Activated CD4-positive, alpha-beta memory T cell treated with anti-CD3 and anti-CD28 coated beads, Interleukin-2, amount 10 ng/mL, durations not matched to agents 7 days and 5 days (primary cell): ENCODE measurements at places on chromosomes 4 and X. TPM values are rescaled to one million over a fixed set of nuclear protein-coding genes. Genes with fewer than 3 reads are reported as not detected.

PNCK gene
- 0.96 TPM for total RNA-seq

TRPC3 gene
- total RNA-seq, result 0.70 TPM

AWAT2 gene
- not detected for total RNA-seq

RIPPLY1 gene
- total RNA-seq, result not detected

GPR82 gene
- total RNA-seq, result not detected

TMPRSS11D gene
- not detected for total RNA-seq

LRIT3 gene
- 0.10 TPM for total RNA-seq

NLGN3 gene
- total RNA-seq, result 1.2 TPM

CXCL8 gene
- 13.2 TPM for total RNA-seq

KLHL4 gene
- 0.05 TPM for total RNA-seq

HMGB3 gene
- total RNA-seq, result 50.1 TPM

FGFBP2 gene
- total RNA-seq, result 5.3 TPM

PCDH11X gene
- not detected for total RNA-seq

PABPC4L gene
- total RNA-seq, result not detected

NDST4 gene
- total RNA-seq, result not detected

DIAPH2 gene
- total RNA-seq, result 11.8 TPM

GYPE gene
- 0.50 TPM for total RNA-seq

DCAF8L2 gene
- not detected for total RNA-seq

GAB1 gene
- 0.80 TPM for total RNA-seq

ELF4 gene
- 48.0 TPM for total RNA-seq

RS1 gene
- total RNA-seq, result not detected

GLRB gene
- not detected for total RNA-seq

ANOS1 gene
- total RNA-seq, result not detected

VCX2 gene
- total RNA-seq, result not detected

NIPAL1 gene
- total RNA-seq, result 0.78 TPM

ARMCX5 gene
- 5.3 TPM for total RNA-seq

CPZ gene
- 0.48 TPM for total RNA-seq

UGT2B10 gene
- total RNA-seq, result not detected

DCAF4L1 gene
- 0.10 TPM for total RNA-seq

PASD1 gene
- total RNA-seq, result not detected

VEGFC gene
- not detected for total RNA-seq

ZNF732 gene
- total RNA-seq, result not detected

GLOD5 gene
- not detected for total RNA-seq

PLA2G12A gene
- 15.3 TPM for total RNA-seq

SSX2 gene
- not detected for total RNA-seq

PNMA6F gene
- not detected for total RNA-seq

VSIG1 gene
- total RNA-seq, result 5.0 TPM

CYTL1 gene
- total RNA-seq, result not detected

PPAT gene
- 21.6 TPM for total RNA-seq

RTL9 gene
- total RNA-seq, result not detected

PNMA3 gene
- total RNA-seq, result 3.3 TPM

DACH2 gene
- total RNA-seq, result not detected

GABRA4 gene
- total RNA-seq, result not detected

DAPP1 gene
- 35.8 TPM for total RNA-seq

BGN gene
- total RNA-seq, result not detected

RHOXF1 gene
- total RNA-seq, result not detected

IL2RG gene
- 633 TPM for total RNA-seq
